ENCODE measurements at places on chromosomes 16 and 17.
A peak's percentile ranks its signal among the peaks of the same experiment; 100 is the strongest.

DNA sequence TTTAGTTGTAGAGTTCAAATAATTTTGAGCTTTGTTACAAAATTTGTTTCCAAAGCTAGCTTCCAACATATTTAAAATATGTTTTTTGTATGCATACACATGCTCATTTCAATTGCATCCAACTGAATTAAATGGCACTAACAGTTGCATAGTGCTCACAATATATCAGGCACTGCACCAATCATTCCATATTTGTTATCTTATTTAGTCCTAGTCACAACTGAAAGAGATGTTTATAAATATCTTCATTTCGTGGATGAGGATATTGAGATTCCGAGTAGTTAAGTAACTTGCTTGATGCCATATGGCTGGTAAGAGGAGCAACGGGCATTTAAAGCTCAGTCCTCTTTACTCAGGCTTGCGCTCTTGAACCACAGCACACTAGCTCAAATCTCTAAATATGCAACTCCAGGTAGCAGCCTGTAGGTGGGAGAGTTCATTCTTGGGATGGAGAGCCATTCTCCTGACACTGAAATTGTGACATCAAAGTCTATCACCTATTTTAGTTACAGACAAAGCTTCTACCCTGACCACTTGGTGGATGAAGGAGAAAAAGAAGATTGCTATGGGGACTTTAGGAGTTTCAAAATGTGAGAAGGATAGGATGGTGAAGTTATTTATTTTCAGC, 118.0 kb upstream of the CA10 start:
- no peak for DNase-seq

DNA sequence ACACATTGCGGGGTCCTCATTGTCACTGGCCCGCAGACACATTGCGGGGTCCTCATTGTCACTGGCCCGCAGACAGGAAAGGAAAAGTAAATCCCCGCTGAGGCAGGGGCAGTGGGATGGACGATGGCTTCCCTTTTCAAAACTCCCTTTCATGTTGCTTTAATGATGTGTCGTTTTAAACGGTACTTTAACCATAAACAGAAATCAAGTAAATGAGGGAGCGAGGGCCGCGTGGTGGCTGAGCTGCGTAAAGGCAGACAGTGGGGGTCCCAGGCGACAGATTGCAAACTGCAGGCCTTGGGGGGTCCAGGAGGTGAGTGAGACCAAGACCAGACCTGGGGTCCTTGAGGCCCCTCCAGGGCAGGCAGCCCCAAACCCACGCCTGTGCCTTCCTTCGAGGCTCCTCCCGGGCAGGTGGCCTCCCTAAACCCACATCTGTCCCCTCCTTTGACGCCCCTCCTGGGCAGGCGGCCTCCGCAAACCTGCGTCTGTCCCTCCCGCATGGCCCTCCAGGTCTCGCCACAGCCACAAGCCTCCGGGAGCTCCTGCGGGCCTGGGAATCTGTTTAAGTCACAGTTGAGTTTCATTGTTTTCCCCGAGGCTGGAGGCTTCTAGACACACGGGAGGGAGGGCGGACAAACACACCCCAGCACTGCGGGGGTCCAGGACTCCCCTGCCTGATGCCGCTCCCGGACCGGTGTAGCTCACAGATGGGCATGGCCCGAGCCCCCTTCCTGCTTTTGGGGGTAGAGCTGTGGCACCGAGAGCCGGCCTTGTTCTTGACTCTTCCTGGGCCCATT, 7.3 kb downstream of the PIEZO1 start:
- DNase-seq: no peak

- no peak for DNase-seq
These were observed 51.2 kb downstream of the PLD6 start for GRCh38 chr17:17154981-17155380.

DNA sequence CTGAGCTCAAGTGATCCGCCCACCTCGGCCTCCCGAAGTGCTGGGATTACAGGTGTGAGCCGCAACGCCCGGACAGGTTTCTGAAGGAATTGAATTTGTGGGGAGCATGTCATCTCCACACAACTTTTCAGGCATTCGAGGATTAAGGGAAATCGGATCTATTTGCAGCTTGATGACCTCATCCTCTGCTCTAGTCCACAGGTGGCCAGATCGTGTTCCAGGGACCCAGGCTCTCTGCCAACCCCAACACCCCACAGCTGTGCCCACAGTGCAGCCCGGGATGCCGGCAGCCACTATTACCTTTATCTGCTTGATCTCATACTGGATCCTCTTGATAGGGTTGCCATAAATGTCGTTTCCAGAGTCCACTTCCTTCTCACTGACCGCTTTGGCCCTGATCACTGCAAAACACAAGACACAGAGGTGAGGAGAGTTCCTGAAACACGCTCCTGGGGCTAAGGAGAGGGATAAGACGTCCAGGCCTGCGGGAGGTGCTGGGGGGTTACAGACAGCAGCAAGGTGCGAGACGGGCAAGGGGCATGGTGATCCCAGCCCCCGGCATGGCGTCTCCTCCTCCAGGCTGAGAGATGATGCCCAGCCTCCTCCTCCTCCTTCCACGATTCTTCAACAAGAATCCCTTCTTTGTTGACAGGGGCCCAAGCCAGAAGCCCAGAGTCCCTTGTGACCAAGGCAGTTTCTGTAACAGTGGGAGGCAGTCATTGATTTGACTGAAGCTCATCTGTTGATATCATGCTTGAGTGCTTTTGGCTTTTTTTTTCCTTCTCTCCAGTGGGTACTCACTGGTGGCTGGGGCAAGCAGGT, 29.3 kb downstream of the CEP295NL start:
- no peak for DNase-seq

DNA sequence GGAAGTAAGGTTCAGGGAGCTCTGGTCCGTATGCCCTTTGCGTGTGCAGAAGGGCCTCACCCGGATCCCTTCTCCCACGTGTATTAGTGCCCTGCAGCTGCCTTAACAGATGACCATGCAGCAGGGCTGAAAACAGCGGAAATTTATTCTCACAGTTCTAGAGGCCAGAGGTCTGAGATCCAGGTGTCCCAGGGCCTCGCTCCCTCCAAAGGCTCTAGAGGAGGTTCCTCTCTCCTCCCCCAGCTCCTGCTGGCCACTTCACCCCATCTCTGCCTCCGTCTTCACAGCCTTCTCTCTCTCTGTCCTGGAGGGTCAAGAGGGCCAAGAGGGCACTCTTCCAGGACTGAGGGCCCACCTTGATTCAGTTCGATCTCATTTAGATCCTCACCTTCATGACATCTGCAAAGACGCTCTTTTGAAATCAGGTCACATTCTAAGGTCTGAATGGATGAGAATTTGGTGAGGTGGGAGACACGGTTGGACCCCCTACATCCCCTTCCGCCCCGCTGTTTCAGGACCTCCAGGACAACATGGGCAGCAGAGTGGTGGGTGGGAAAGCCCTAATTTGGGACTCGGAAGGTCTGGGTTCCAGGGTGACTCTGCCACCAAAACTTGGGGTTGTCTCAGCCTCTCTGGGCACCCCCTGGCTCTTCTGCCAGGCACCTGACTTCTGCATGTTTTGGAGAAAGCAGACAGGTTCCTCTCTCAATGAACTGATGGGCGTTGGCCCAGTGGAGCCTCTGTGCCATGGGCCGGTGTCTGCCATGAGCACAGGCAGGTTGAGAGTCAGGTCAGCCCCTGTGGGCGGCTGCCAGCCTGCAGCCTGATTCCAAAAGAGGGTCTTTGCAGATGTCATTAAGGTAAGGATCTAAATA, 361.2 kb downstream of the SEC14L1 start:
- peak; percentile 42 for DNase-seq

GRCh38 chr17:7484919-7485377, 782 bp downstream of the POLR2A start:
- no peak for DNase-seq

DNA sequence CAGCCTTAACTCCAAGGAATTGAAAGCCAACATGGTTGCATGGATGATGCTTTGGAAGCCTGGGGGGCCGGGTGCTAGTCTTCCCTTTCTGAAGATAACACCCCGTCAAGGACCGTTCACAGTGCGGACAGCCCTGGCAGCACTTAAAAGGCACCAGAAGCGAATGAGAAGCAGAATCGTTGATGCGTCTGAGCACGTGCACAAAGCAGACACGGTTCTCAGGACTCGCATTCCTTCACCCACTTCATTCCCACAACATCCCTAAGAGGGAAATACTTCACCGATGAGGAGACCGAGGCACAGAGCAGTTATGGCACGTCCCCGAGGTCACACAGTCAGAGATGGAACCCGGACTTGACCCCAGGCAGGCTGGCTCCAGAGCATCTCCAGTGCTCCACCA, 14.2 kb downstream of the TRPV1 start:
- DNase-seq: no peak

DNA sequence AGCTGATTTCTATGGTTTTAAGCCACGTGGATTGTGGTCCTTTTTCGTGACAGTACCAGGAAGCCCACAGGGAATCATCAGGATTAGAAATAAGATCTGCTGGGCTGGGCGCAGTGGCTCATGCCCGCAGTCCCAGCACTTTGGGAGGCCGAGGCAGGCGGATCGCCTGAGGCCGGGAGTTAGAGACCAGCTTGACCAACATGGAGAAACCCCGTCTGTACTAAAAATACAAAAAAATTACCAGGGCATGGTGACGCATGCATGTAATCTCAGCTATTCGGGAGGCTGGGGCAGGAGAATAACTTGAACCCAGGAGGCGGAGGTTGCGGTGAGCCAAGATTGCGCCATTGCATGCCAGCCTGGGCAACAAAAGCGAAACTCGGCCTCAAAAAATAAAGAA, 6.5 kb downstream of the NMRAL1 start:
- no peak for DNase-seq

DNA sequence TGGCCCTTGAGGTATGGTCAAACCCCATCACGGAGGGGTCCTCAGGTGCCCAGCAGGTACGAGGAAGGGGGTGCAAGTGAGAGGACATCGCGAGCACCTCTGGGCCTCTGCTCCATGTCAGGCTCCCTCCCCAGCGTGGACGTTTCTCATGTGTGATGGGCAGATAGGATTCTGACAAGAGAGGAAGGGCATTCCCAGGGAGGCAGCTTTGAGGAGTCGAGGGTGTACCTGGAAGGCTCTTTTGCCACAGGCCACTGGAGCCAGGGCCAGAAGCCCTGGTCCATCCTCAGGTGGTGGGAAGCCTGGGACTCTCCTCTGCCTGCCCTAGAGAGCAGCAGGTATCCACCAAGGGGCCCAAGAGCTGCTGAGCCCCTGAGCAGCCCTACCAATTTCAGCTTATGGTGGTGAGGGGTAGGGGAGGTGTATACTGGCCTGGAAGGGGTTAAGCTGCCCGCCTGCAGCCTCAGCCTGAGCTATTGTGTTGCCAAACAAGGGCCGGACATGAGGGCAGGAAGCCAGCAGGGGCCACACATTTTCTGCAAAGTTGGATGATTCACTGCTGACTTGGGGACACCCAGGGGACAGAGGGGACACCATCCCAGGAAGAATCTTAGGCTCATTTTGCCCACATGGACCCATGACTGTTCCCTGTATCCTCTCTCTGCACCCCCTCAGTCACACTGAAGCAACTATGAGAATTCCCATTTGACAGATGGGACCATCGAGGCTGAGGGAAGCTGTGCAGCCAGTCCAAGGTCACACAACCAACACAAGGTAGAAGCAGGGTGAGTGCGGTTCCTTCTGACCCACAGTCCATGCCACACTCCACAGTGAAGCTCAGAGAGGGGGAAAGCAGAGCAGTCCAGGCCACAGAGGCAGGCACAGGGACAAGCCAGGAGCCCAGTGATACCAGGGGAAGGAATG, 1.7 kb downstream of the CDH5 start:
- DNase-seq: no peak

DNA sequence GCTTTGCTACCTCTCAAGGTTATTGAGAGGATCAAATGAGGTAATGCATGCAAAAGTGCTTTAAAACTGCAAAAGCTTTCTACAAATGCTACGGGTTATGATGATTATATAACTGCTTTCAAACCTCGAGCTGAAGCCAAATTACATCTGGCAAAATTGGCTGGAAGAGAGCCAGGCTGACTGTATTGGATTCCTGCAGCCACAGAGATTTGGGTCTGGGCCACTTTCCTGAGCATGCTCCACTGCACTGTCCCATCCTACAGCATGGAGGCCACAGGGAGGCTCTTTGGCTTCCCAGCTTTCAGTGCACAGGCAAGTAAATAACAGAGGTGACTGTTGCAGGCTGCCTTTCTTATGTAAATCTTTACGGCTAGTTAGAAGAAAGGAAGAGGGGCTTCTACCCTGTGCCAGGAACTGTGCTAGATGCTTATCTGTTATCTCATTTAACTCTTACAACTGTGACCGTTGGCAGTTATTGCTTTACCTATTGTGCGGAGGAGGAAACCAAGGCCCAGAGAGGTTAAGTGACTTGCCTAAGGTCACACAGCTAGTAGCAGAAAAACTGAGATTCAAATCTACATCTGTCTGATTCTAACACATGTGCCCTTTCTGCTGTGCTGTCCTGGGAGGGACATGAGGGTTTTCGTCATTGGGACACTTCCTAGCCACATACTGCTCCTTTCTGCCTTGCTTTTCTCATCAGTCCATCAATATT, 121.8 kb downstream of the SPACA3 start:
- no peak for DNase-seq

DNA sequence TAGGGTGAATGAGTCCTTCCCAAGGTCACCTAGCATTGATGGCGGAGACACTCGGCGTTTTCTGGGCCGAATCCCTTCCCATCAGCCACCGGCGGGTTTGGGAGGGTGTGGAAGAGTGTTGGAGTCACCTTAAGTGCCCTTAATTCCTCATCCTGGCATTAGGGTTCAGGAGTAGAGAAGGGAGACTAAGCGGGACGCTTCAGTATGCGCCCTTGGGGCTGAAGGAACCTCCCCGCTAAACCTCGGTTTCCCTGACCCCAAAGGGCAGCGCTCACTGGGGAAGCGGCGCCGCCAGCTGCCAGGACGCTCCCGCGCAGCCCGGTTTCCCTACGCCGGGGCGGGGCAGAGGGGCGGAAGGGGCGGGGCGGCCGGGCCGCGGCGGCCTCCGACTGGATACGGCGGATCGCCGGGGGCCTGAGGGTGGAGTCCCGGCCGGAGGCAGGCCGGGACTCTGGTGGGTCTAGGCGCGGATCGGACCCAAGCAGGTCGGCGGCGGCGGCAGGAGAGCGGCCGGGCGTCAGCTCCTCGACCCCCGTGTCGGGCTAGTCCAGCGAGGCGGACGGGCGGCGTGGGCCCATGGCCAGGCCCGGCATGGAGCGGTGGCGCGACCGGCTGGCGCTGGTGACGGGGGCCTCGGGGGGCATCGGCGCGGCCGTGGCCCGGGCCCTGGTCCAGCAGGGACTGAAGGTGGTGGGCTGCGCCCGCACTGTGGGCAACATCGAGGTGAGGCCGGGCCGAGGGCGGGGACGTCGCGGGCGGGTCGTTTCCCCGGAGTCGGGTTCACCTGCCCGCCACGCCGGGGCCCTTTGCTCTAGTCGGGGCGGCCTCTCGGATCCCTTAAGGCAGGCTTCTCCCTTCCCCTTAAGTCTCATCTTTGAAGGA, at the start of gene DHRS11:
DHRS11 (plus strand) TSS at position 446 of the 882 bp plus-strand sequence; CDS start at position 577, 131 bp downstream.
- DNase-seq: peak; percentile 99

DNA sequence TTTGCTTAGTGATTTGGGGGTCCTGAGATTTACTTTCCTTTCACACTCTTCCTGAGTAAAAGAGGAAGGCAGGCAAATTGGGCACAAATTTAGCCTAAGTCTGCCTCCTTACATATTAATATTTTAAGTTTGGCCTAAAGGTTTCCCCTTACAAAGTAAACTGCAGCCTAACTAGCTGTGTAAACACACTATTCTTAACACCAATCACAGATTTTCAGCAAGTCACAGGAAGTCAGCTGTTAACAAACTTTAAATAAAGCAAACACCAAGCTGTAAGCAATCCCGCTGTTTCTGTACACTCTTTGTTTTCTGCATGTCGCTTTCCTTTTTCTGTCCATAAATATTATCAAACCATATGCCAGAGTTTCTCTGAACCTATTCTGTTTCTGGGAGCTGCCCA, 45.1 kb upstream of the ABCC11 start:
- DNase-seq: no peak

- DNase-seq: no peak
These were observed 16.3 kb downstream of the ENPP7 start for GRCh38 chr17:79746889-79747507.

GRCh38 chr17:81515530-81516041, 3.0 kb upstream of the ACTG1 start:
- no peak for DNase-seq

Measured in D341Med (cell line).